ENCODE measurements at places on chromosomes 5 and 9. TPM values are rescaled to one million over a fixed set of nuclear protein-coding genes. Genes with fewer than 3 reads are reported as not detected.

Gene ADAMTS12
- total RNA-seq = 3.3 TPM

Gene QSOX2
- total RNA-seq = 17.8 TPM

GRCh38 chr9:129401623-129402370, 219.1 kb downstream of the C9orf50 start:
- DNase-seq = no peak

DNA sequence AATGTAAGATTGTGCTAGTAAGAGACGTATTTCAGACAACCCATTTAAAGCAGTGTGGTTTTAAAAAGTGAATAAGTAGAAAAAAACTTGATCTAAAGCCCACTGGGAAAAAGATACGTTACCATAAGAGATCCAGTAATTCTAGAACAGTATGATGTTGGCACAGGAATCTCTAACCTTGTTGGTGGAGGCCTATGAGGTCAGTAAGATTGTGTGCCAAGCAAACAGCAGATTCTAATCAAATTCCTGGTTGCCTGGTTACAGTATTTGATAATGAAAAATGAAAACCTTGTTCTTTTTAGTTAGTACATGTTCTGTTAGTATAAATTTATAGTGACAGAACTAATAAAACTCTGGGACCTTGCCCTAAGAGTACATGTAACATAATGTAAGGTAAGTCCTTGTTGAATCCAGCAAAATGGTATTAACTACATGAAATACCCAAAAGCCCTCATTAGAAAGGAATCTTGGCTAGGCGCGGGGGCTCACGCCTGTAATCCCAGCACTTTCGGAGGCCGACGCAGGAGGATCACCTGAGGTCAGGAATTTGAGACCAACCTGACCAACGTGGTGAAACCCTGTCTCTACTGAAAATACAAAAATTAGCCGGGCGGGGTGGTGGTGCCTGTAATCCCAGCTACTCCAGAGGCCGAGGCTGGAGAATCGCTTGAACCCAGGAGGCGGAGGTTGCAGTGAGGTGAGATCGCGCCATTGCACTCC, 33.2 kb upstream of the DMXL1 start:
- DNase-seq = no peak

DNA sequence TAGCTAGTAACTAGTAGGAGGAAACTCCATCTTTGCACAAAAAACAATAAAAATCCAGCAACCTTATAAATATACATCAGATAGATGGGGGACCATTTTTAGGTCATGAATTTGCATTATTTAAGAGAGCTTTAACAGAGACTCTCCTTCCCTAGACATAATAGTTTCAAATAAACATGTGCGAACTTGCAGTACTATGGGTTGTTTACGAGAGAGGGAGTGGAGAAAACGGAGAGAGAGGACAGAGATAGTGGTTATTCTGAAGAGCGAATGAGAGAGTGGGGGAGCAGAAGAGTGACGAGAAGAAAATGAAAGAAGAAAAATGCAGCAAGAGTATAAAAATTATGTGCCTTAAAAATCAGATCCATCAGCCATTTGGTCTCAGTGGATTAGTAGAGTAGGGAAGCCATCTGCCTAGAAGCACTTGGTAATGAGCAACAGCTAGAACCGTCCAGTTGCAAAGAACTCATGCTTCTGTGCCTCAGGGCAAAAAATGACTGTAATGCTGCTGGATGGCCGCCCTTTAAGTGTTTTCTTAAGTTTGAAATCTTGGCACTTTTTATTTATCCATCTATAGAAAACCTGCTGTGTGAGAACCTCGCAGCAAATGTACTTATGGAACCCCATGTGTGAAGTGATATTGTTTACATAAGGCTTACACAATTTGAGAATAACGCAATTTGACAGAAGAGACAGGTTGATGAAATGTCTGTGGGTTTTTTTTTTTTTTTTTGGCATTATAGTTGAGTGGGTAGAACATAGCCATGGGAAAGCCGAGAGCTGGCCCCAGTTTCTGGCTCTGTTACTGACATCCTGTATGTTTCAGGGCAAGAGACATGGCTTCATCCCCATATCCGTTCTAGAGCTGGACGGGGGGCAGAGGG, 95.6 kb upstream of the ZNF608 start:
- no peak for DNase-seq

- DNase-seq = no peak
Measured at GRCh38 chr9:18717759-18718158, 243.8 kb downstream of the ADAMTSL1 start.

GRCh38 chr5:105803431-105803830, 1867.3 kb downstream of the EFNA5 start:
- DNase-seq = no peak
